ENCODE measurements at places on chromosomes 2 and 18.

- H3K4me1 ChIP-seq = no peaks in the 10 kb centered on the region
- peaks cover 14% of the 10 kb centered on the region for H3K27me3 ChIP-seq
- no peaks in the 10 kb centered on the region for H3K36me3 ChIP-seq
- H3K27ac ChIP-seq = no peak overlapping the region
Observed at GRCh38 chr2:109356324-109357035, 227.5 kb downstream of the SH3RF3 start.

DNA sequence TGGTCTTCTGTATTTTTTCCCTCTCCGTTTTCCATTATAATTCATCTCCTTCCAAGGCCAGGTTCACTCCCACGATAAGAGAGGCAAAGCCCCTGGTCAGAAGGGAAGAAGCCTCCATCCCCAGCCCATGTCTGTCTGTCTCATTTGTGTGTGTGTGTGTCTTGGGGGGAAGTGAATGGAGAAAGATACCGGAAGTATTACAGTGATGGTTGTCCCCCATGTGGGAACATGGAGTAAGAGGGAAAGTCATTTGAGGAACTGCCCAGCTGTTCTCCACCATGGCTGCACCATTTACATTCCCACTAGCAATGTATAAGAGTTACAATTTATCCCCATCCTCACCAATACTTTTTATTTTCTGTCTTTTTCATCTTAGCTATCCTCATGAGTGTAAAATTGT, 113.6 kb upstream of the ATP8B1 start:
- H3K27ac ChIP-seq = no peak overlapping the region
- H3K27me3 ChIP-seq = peaks cover 6% of the 10 kb centered on the region
- peaks cover 14% of the 10 kb centered on the region for H3K4me1 ChIP-seq
- no peak for DNase-seq

DNA sequence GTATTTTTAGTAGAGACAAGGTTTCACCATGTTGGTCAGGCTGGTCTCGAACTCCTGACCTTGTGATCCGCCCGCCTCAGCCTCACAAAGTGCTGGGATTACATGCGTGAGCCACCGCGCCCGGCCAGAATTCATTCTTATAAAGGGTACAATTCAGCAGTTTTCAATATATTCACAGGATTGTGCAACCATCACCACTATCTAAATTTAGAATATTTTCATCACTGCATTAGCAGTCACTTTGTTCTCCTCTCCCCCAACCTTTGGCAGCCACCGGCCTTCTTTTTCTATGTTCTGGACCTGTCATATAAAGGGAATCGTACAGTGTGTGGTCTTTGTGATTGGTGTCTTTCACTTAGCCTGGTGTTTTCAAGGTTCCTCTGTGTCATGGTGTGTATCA, 40.7 kb downstream of the TCF7L1 start:
- no peak overlapping the region for H3K27ac ChIP-seq
- H3K4me3 ChIP-seq = no peak overlapping the region
- no peaks in the 10 kb centered on the region for H3K4me1 ChIP-seq
- H3K27me3 ChIP-seq = peaks cover 6% of the 10 kb centered on the region
- DNase-seq = no peak

DNA sequence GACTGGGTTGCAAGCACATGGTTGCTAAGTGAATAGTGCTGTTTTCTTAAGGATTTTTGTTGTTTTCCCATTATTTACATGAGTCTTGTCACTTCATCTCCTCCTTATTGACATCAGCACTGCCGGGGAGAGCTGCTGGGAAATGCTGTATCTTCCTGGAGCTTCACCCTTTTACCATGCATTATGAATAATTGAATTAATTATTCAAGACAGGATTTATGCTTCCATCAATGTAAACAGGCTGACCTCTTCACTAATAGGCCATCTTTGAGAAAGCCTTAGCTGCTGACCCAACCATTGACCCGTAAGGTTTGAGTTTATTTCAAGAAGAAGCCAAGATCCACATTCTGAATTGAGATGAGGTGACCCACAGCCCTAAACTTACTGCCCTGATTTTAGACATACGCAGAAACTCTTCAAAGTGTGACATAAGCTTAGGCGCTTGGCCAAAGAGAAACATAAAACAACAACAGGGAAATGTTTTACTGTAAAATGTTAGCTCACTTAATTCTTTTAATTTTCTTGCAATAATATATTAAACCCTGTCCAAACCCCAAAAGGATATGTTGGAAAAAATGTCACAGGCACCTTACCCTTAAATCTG, 365.5 kb upstream of the SYT4 start:
- no peaks in the 10 kb centered on the region for H3K4me1 ChIP-seq
- DNase-seq = no peak
- H3K27ac ChIP-seq = no peak overlapping the region
- H3K27me3 ChIP-seq = no peaks in the 10 kb centered on the region
- H3K36me3 ChIP-seq = no peaks in the 10 kb centered on the region

DNA sequence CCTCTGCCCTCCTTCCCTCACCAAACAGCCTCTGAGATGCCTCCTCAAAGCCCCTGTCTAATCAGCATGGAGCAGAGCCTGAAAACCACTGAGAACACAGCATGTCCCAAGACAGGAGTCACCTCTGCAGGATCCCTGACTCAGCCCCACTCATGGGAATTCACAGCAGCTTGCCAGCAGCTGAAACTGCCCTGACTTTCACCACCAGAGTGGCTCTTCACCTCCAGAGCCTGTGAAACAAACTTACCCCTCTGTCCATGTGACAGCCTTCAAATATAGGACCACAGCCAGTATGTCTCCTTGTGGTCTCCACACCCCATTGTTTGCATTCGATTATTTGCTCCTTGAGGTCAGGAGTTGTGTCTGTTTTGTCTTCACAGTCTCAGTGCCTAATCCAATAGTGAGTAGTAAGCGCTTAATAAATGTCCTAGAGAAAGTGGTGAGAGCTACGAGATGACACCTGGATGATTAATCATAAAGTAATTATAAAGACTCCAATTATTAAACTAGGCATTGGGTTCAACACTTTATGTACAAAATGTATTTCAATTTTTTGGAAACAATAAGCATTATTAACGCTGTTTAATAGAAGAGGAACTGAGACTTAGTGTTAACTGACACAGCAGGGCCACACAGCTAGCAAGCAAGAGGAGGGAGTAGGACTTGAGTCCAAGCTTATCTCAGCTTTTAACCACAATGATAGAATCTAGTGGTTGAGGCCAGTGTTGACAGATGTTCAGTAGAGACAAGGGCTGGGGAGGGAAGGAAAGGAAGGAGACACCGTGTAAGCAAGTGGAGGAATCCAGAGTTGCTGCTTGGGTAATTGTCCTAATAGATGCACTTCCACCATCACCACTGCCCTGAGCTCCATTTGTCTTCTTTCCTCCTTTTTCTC, 358.7 kb upstream of the TNP1 start:
- peaks cover 5% of the 10 kb centered on the region for H3K36me3 ChIP-seq
- peaks cover 41% of the 10 kb centered on the region for H3K4me1 ChIP-seq
- H3K27ac ChIP-seq = no peak overlapping the region
- H3K4me3 ChIP-seq = no peak overlapping the region
- DNase-seq = peak; percentile 19
- peaks cover 22% of the 10 kb centered on the region for H3K27me3 ChIP-seq

DNA sequence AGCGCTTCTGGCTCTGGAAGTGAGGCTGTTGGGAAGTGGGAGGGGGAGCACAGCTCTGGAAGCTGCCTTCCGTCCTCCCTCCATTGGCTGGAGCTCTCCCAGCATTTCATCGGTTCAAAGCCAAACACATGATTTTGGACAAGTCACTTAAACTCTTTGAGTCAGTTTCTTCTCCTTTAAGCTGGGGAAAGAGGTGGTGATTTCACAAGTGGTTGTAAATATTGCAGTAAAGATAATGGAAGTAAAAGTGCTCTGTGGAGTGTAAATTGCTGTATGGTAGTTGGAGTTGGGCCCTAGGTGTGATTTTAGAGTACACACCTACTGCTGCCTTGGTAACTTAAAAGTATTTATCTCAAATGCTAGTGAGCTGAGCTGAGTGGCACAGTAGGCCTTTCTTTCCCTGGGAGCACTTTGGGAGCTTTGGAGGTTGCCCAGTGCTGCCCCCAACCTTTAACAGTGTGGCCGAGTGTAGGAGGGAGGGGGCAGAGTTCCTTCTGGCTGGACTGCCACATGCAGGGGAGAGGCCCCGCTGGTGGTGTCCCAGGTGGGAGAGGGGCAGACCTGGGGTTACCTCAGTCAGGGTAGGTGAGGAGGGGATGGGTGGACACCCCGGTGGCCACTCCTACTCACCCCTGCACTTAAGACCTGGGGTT, 54.7 kb downstream of the ASAP2 start:
- no peak for DNase-seq
- no peak overlapping the region for H3K4me3 ChIP-seq
- H3K36me3 ChIP-seq = no peaks in the 10 kb centered on the region
- no peak overlapping the region for H3K27ac ChIP-seq
- H3K27me3 ChIP-seq = peaks cover 10% of the 10 kb centered on the region

GRCh38 chr2:100960688-100961087, 41.4 kb upstream of the RPL31 start:
- DNase-seq = no peak
- H3K4me3 ChIP-seq = no peak overlapping the region
- H3K4me1 ChIP-seq = no peaks in the 10 kb centered on the region
- no peaks in the 10 kb centered on the region for H3K27me3 ChIP-seq
- no peaks in the 10 kb centered on the region for H3K36me3 ChIP-seq
- H3K27ac ChIP-seq = no peak overlapping the region

- no peaks in the 10 kb centered on the region for H3K4me1 ChIP-seq
- H3K4me3 ChIP-seq = no peak overlapping the region
- H3K27me3 ChIP-seq = no peaks in the 10 kb centered on the region
- DNase-seq = no peak
- H3K27ac ChIP-seq = no peak overlapping the region
Observed at GRCh38 chr2:182553483-182553882, 126.6 kb upstream of the PDE1A start.

DNA sequence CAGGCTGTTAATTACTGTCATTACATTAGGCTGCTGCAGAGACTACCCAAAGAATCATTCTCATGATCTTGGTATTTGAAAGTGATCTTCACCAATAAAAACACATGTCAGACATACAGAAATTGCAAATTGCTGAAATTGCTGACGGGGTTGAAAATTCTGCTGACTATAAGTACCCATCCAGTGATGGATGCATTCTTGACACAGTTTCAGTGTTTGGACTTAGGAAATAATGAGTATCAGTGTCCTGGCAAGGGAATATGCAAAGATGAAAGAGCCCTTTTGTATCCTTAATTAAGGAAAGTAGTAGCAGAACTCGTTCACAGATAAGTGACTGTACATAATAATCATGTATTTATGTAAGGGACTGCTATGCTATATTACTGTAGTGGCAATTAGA, 221.1 kb upstream of the ATP5MC3 start:
- no peak overlapping the region for H3K27ac ChIP-seq
- H3K36me3 ChIP-seq = no peaks in the 10 kb centered on the region
- no peak for DNase-seq
- H3K27me3 ChIP-seq = peaks cover 5% of the 10 kb centered on the region
- H3K4me1 ChIP-seq = peaks cover 6% of the 10 kb centered on the region

DNA sequence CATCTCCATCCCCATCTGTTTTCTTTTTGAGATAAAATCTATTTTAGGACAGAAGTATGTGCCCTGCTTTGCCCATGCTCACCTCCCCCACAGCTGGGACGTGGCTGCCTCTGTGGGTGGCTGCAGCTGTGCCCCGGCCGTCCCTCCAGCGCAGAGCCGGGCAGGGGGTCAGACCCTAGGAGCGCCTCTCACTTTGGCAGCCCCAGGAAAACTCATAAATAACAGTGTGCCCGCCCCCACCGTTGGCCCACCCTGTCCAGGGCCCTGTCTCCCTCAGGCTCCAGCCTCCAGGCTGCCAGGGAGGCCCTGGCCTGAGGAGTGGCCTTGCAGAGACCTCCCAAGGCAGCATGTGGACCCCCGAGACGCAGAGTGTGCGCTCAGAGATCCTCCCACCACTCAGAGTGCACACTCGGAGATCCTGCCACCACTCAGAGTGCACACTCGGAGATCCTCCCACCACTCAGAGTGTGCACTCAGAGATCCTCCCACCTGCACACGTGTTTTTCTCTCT, 178.1 kb downstream of the TWIST2 start:
- no peaks in the 10 kb centered on the region for H3K4me1 ChIP-seq
- no peak overlapping the region for H3K4me3 ChIP-seq
- peaks cover 6% of the 10 kb centered on the region for H3K27me3 ChIP-seq

GRCh38 chr18:25621144-25621543, 269.2 kb upstream of the ZNF521 start:
- DNase-seq = no peak
- no peaks in the 10 kb centered on the region for H3K4me1 ChIP-seq
- H3K27me3 ChIP-seq = no peaks in the 10 kb centered on the region
- no peaks in the 10 kb centered on the region for H3K36me3 ChIP-seq

DNA sequence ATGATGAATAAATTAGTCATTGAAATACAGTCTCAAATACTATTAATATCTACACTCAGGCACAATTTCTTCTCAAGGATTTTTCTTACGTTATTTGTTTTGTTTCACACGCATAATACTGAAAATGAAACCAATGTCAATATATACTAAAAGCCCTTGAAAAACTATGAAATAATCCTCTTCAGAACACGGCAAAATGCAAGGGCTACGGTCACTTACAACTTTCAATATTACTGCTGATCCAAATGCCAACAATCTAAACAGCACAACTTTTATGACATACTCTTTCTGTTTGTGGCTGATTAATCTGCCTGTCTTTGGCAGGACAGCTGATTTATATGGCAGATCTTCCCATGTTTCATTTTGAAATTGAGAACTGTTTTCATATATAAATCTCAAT, 68.3 kb downstream of the LRPPRC start:
- H3K4me1 ChIP-seq = peaks cover 15% of the 10 kb centered on the region
- peak overlapping the region; percentile 70 for H3K27ac ChIP-seq
- DNase-seq = no peak
- peaks cover 37% of the 10 kb centered on the region for H3K36me3 ChIP-seq
- peak overlapping the region; percentile 68 for H3K4me3 ChIP-seq
- no peaks in the 10 kb centered on the region for H3K27me3 ChIP-seq

GRCh38 chr2:11837875-11838734, 91.7 kb downstream of the LPIN1 start:
- no peaks in the 10 kb centered on the region for H3K36me3 ChIP-seq
- peaks cover 66% of the 10 kb centered on the region for H3K27me3 ChIP-seq
- no peak overlapping the region for H3K4me3 ChIP-seq
- no peak for DNase-seq

DNA sequence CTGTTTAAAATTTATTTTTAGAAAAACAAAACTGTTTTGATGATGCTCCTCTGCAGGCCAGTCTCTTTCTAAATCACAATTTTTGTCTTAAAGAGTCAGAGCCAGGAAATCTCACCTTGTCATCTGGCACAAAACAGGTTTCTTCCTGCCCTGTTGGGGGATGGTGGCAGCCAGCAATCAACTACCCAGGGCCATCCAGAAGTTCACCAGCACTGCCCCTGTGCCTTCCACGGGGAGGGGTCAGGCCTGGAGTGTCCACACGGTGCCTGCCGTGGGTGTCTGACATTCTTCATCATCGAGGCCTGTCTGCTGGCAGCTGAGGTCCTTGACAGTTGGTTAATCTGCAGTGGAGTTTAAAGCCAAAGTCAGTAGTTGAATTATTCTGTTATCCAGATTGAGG, 40.0 kb upstream of the BMP10 start:
- H3K4me3 ChIP-seq = no peak overlapping the region
- peaks cover 39% of the 10 kb centered on the region for H3K4me1 ChIP-seq

GRCh38 chr2:151361674-151362370, 4.4 kb downstream of the TNFAIP6 start:
- H3K36me3 ChIP-seq = no peaks in the 10 kb centered on the region
- DNase-seq = no peak
